ENCODE measurements at places on chromosomes 6 and 20. TPM values are rescaled to one million over a fixed set of nuclear protein-coding genes. Genes with fewer than 3 reads are reported as not detected.
A peak's percentile ranks its signal among the peaks of the same experiment; 100 is the strongest.

The PCK1 gene
- 0.94 TPM for total RNA-seq

The SLC35F1 gene
- not detected for total RNA-seq

The FOXO3 gene
- total RNA-seq: 22.1 TPM

The CYP39A1 gene
- total RNA-seq: 0.94 TPM

DNA sequence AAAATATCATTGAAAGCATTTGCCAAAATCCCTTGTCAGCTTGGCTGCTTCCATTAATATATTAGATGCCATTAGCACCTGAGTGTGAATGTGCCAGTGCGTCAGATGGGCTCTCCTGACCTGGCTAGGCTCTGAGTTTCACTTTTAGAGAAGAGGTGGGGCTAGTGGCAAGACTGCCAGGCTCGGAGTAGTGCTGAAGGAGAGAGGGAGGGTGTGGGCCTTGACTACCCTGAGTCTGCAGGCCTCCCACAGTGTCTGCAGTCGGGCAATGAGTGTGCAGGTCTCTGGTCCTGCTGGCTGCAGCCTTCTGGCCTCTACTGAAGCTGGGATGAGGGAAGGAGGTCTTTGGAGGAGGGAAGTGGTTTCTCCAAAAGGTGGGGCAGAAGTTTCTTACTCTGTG is 34.6 kb upstream of the PNPLA1 start:
- no peak for DNase-seq

DNA sequence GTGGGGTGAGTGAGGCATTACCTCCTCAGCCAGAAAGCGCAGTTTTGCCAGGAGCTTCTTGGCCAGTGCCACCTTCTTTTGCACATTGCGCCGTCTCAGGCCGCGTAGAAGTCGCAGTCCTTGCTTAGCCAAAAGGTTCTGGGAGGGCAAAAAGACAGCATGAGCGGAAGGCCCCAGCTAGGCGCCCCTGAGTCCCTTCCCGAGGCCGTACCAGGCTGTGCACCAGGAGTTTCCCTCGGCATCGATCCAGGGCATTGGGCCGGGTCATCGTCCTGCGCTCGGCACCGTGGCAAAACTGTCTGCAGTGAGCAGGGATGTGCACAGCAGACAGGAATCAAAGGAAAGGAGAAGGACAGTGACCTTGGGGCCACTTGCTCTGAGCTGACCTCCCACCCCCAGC is 20.2 kb upstream of the SPAG4 start:
- DNase-seq: no peak

DNA sequence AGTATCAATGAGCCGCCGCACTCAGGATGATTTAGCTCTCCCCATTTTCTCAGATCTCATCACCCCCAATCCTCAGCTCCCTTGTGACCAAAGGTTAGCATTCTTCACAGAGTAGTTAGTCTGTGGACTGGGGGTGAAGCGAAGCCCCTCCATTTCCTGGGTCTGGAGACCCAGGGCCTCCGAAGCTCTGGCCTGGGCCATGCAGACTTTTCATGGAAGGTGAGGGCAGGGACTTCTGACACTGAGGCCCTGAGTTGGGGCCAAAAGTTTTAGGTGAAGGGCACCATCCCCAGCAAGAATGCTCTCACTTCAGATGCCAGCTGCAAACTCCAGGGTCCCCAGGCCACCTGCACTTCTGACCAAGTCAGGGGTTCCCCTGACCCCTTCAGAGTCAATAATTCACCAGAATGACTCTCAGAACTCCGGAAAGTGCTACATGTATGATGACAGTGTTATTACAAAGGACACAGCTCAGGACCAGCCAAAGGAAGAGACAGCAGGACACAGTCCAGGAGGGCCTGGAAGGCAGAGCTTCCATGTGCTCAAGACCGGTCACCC is 65.7 kb upstream of the DUSP22 start:
- DNase-seq: no peak

- DNase-seq: no peak
These were observed 9.9 kb downstream of the CCDC167 start for GRCh38 chr6:37489697-37490336.

- DNase-seq: peak; percentile 81
These were observed 110.2 kb upstream of the ZNF184 start for GRCh38 chr6:27582928-27583725.

GRCh38 chr20:35669221-35669620 is 4.5 kb upstream of the CPNE1 start:
- DNase-seq: no peak
